ENCODE measurements at places on chromosomes 12 and 14.

- no peak for DNase-seq
Observed at GRCh38 chr12:52543985-52544883, 8.7 kb downstream of the KRT71 start.

- DNase-seq: no peak
Observed at GRCh38 chr14:50830932-50831725, at the start of gene NIN. NIN (minus strand) TSS chr14:50831162; CDS start chr14:50822056, 9,106 bp downstream.

DNA sequence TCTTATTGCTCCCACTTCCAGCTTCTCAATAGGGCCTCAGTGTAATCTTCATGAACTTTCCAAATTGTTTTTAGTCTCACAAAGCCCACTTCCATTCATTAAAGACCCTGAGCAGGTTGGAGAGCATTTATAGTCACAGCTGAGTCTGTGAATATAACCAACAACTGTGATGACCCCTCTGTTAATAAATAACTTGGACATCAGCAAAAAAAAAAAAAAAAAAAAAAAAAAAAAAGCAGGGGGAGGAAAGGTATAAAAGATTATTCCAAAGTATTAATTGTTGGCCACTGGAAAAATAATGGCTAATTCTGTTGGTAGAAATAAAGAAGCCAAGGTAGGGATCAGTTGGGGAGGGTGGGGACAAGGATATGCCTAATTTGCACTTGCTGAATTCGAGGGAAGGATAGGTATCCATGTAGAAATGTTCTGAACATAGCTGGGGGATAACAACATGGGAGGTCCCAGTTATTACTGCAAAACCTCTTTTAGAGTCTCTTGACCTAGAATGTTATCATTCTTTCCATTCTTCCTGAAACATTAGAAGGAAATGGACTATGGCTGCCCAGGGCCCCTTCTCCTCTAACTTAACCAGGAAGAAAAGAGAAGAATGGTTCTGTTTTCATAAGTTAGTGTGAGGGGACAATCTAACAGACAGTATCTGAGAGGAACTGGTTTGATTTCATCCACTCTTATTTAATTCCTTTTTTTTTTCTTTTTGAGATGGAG lies 56.5 kb downstream of the SAMD4A start:
- no peak for DNase-seq

GRCh38 chr12:13347241-13348043 lies 150.9 kb downstream of the EMP1 start:
- DNase-seq: peak; percentile 11
